NCI-H774 (cell line): ENCODE measurements at places on chromosomes 13 and 19.

GRCh38 chr13:99005609-99006008 is 27.7 kb upstream of the DOCK9 start:
- DNase-seq, result no peak

DNA sequence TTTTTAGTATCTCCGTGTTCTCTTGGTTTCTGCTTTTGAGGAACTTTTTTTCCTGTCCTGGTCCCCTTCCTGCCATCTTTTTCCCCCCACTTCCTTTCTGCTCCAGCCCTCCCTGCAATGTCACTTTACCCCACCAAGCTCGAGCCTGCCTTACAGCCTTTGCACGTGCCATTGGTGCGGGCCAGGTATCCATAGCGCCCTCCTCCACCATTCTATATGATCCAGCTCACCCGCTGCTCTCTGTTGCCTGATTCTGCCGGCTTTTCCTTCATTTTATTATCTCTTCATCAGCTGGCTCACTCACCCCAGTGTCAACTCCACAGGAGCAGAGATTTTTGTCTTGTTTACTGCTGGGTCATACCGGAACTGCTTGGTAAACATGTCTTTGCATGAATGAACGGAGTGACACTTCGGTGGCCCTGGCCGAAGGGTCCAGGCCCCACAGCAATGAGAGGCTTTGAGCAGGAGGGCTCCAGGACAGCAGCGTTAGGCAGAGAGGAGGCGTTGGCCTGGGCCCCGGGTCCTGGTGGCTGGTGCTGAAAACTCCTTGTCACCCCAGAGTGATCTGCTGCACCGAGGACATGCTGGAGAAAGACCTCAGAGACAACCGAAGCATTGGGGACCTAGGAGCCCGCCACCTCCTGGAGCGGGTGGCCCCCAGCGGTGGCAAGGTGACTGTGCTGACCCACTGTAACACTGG is 1.2 kb downstream of the MRI1 start:
- DNase-seq, result no peak

GRCh38 chr19:18340990-18341868 is 831 bp downstream of the PGPEP1 start:
- peak; percentile 5 for DNase-seq

DNA sequence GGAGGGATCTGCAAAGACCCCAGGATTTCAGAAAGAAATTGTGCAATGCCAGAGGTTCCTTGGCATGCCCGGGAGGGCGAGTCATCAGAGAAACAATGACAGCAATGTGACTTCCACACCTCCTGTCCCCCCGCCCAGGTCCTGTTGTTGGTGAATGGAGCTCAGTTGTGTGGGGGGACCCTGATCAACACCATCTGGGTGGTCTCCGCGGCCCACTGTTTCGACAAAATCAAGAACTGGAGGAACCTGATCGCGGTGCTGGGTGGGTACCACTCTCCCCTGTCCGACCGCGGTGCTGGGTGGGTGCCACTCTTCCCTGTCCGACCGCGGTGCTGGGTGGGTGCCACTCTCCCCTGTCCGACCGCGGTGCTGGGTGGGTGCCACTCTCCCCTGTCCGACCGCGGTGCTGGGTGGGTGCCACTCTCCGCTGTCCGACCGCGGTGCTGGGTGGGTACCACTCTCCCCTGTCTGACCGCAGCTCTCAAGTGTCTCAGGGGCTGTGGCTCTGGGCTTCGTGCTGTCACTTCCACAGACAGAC is 5.2 kb upstream of the F10 start:
- no peak for DNase-seq

DNA sequence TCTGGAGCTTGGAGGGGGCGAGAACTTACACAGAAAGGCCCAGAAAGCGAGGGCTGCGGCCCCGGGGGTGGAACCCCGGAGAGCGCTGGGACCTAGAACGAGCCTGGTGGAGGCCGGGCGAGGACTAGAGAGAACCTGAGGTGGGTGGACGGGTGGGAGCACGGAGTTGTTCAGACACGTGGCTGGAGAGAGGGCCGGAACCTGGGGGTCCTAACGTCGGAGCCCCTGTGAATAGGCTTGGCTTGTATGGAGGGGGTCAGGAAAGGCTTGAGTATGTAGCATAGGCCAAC is 383 bp downstream of the ZNF581 start:
- no peak for DNase-seq

GRCh38 chr19:51811344-51811743 is 16.4 kb downstream of the FPR3 start:
- DNase-seq, result no peak

- DNase-seq, result no peak
These were observed 60.4 kb downstream of the ADGRE1 start for GRCh38 chr19:6947745-6948144.

GRCh38 chr13:113813749-113814434 is 50.0 kb downstream of the GAS6 start:
- DNase-seq, result no peak

DNA sequence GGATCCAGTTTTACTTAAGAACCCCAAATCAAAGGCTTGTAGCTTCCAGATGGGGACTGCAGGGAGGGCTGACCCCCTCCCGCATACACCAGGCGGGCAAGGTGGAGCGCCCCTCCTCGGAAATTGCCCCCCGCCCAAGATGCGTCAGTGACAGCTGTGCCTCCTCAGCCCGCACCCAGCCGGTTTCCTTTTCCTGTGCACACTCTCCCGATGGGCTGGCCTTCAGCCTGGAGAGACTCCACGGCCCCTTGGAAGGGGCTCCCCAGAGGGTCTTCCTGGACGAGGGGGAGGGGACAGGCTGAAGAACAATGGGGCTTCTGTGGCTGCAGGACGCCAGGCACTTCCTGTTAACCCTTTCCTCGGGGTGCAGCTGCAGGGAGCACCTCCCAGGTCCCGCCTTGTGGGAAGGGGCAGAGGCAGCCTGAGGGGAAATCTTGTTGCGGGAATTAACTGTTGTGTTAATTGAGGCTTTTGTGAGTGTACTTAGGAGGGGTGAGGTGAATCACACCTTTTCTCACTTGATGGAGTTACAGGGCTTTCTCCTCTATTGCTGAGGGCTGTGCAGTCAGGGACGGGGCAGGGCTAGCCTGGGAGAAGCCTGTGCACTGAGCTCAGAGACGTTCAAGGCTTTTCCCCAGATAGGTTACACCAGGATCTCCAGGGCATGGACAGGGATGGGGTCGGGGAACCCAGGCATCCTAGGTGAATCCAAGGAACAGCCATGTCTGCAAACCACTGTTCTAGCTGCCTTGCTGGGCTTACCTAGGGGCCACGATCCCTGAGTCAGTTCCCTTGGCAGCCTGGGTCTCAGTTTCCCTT is 14.3 kb downstream of the IER2 start:
- peak; percentile 31 for DNase-seq

DNA sequence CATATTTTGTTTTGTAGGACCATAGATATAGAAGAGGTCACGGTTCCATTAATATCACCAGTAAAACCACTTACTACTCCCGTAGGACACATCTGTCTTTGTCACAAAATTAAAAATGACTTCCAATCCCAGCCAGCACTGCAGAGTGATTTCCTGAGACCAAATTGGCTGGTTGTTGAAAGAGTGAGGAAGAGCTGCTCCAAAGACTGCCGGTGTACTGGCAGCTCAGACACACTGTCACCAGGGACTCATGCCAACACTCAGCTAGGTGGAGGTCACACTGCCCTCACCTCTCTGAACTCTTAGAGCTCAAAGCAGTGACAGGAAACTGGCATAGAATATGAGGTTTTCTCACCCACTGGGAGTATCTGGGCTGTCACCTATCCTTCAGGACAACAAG is 52.1 kb downstream of the FLT1 start:
- no peak for DNase-seq
